Suprapubic skin (tissue), 4 donors: ENCODE measurements at places on chromosomes 1 and 21. TPM values are rescaled to one million over a fixed set of nuclear protein-coding genes. Genes with fewer than 3 reads are reported as not detected.

DNA sequence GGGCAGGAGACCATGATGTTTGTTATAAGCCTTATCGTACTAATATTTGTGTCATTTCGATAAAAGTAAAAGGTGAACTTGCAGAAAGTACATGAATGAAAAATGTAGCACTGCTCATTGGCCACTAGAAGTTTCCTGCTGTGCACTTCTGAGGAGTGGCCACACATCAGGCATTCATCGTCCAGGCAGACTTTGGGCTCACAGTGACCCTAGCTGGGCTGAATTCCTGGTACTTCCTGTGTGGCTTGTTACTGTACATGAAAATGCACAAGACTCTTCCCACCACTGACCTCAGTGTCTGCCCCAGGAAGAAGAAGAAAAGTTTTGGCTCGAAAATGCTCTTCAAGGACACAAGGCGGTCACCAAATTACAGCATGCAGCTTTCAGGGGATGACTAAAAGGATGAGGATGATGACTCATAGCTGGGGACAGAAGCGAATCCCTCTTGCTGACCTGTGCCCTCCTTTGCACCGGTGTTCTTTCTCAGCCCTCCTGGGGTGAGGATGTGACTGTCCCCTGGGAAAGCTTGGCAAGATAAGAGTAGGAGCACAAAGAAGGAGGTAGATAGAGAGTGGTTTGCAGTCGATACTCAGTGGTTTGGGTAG is 252.4 kb upstream of the KAZN start:
- H3K36me3 ChIP-seq = no peaks in the 10 kb centered on the region
- DNase-seq = no peak
- no peak overlapping the region for H3K4me3 ChIP-seq
- H3K27ac ChIP-seq = no peak overlapping the region
- H3K4me1 ChIP-seq = no peaks in the 10 kb centered on the region
- no peaks in the 10 kb centered on the region for H3K27me3 ChIP-seq

DNA sequence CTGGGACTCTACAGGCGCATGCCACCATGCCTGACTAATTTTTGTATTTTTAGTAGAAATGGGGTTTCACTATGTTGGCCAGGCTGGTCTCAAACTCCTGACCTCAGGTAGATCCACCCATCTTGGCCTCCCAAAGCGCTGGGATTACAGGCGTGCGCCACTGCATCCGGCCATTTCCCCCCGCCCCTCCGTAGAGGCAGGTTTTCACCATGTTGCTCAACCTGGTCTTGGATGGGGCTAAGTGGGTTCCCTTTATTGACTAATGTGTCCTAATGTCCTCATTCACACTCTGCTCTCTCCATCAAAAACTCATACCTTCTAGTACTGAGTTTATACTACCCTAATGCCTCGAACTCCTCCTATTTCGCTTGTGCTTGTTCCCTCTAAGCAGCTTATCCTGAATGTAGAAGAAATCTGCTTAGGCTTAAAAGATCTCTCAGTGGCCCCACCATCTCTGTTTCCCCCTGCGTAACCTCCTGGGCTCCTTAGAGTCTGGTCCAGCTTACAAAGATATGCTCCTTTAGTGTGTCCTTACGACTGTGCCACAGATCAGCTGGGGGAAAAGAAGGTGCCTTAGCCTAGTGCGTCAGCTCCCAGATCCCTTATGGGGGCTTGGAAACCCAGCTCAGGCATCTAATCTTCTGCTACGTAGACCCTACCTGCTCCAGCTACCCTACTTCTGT is 8.0 kb downstream of the GNAT2 start:
- H3K4me1 ChIP-seq = no peaks in the 10 kb centered on the region
- H3K27ac ChIP-seq = no peak overlapping the region
- DNase-seq = no peak
- no peaks in the 10 kb centered on the region for H3K36me3 ChIP-seq
- H3K4me3 ChIP-seq = no peak overlapping the region

- H3K27ac ChIP-seq = peak overlapping the region; percentile 12
- no peak overlapping the region for H3K4me3 ChIP-seq
- peaks cover 10% of the 10 kb centered on the region for H3K4me1 ChIP-seq
- no peak for DNase-seq
Measured at GRCh38 chr1:153646672-153647345, 11.7 kb upstream of the SNAPIN start.

DNA sequence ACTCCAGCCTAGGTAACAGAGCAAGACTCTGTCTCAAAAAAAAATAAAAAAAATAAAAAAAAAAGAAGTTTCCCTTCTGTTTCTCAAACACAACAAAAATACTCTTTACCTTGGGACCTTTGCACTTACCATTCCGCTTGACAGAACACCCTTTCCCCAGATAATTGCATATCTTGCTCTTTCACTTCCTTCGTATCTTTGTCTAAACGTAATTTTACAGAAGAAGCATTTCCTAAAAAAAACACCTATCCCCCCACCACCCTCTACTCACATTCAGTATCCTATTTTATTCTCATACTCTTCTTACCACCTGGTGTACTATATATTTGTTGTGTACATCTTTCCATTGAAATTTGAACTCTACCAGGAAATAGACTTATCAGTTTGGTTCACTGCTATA is 32.7 kb downstream of the ASH1L start:
- H3K27ac ChIP-seq = no peak overlapping the region
- H3K27me3 ChIP-seq = no peaks in the 10 kb centered on the region
- no peaks in the 10 kb centered on the region for H3K36me3 ChIP-seq
- H3K4me3 ChIP-seq = no peak overlapping the region
- DNase-seq = no peak

- H3K27ac ChIP-seq = no peak overlapping the region
- no peak for DNase-seq
- H3K4me3 ChIP-seq = no peak overlapping the region
Measured at GRCh38 chr1:106380772-106381171, 675.7 kb upstream of the PRMT6 start.

- no peaks in the 10 kb centered on the region for H3K4me1 ChIP-seq
- no peak overlapping the region for H3K4me3 ChIP-seq
- H3K36me3 ChIP-seq = peaks cover 17% of the 10 kb centered on the region
- no peak overlapping the region for H3K27ac ChIP-seq
- DNase-seq = no peak
- H3K27me3 ChIP-seq = no peaks in the 10 kb centered on the region
Measured at GRCh38 chr1:211319892-211320291, 6.7 kb upstream of the TRAF5 start.

GRCh38 chr1:59007820-59008598 is 224.2 kb upstream of the JUN start:
- no peaks in the 10 kb centered on the region for H3K27me3 ChIP-seq
- H3K4me3 ChIP-seq = no peak overlapping the region
- H3K27ac ChIP-seq = no peak overlapping the region

GRCh38 chr1:178645157-178645807 is 79.8 kb upstream of the RALGPS2 start:
- no peaks in the 10 kb centered on the region for H3K27me3 ChIP-seq
- no peak for DNase-seq
- no peak overlapping the region for H3K27ac ChIP-seq
- H3K4me3 ChIP-seq = no peak overlapping the region

DNA sequence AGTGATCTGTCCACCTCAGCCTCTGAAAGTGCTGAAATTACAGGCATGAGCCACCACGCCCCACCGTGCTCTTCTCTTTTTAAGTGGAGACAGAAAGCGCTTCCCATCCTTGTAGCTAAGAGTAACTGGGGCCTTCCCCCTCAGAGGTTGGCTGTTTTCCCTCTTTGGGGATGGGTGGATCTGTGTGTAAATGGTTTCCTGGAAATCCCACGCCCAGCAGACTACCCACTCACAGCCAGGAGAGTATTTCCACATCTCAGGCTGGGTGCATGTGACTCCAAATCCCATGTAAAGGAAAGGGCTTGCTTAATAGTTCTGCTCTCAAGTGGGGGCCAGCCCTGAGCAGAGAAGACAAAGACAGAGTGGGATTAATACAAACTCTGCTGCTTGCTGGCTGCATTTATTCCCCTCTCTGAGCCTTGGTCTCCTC is 19.6 kb upstream of the TCEA3 start:
- H3K27ac ChIP-seq = peak overlapping the region; percentile 46
- H3K4me1 ChIP-seq = peaks cover 55% of the 10 kb centered on the region
- peaks cover 14% of the 10 kb centered on the region for H3K36me3 ChIP-seq
- no peaks in the 10 kb centered on the region for H3K27me3 ChIP-seq
- peak; percentile 93 for DNase-seq

DNA sequence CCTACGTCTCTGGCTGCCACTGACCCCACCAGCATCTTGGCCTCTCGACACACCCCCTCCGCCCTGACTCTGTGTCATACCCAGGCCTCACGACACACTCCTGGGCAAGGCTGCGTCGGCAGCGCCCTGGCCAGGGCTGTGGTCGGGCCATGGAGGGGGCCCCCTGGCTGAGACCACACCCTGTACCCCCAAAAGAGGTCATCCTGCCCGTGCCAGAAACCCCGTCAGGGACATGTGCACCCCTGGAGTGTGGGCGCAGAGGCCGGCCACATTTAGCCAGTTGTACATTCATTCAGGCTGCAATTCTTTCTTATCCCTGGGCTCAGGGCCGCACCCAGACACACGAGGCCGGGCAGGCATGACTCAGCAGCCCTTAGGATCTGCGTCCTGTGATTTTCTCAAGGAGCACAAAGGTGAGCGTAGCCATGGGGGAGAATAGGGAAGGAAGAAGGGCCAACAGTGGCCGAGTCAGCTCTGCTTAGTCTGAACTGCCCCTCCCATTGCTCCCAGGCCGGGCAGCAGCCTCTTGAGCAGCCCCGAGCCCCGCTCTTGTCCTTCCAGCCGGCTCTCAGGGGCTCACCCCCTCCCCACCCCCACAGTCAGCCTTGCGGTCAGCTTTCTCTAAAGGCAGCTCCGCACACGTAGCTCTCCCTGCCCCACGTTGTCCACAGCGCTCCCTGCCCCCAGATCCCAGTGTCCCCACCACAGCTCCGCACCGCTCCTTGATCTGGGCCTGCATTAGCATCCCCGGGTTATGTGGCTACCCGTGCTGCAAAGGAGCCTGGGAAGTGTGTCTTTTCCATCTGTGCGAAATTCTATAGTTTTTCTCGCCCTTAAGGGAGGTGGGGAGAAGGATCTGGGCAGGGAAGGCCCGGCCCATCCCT is 7.9 kb downstream of the CSTB start:
- H3K4me3 ChIP-seq = no peak overlapping the region
- H3K36me3 ChIP-seq = peaks cover 8% of the 10 kb centered on the region
- peaks cover 11% of the 10 kb centered on the region for H3K4me1 ChIP-seq
- peak; percentile 75 for DNase-seq
- H3K27ac ChIP-seq = peak overlapping the region; percentile 49

MROH7 gene
- 4.4 TPM for total RNA-seq

ANKRD13C gene
- 26.2 TPM for total RNA-seq
